ENCODE measurements at places on chromosomes 12 and 14.

DNA sequence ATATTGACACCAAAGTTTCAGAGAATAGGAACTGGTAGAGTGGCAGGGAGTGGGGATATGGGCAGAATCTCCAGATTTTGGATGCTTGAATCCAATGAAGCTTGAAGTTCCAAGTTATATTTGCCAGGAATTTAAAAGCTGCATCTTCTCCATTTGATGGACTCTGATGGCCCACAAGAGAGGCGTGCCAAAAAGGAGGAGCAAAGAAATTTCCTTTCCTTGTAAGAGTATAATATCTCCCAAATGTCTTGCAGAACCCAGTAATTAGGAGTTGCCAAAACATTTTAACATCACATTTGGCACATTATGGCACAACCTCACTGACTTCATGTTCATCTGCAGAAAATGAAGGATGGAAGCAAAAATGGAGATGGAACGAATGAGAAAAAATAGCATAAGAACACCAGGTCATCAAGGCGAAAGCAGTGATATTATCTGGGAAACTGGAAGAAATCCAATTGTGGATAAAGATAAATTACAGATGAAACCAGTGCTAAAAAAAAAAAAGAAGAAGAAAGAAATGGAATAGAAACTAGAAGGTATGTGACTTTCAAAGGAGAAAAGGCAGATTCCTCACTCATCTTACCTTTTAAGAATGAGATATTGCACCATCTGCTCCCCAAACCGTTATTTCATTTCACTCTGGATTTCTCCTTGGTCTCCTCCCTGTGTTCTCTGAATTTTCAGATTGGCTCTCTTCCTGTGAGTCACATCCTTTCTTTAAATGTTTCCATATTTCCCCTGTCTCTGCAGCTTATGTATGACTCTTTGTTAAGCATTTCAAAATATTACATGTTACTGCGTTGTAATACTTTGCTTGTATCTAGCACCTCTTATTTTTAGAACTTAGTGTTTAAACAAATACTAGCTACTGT, 13.5 kb upstream of the FLRT2 start:
- DNase-seq = no peak

DNA sequence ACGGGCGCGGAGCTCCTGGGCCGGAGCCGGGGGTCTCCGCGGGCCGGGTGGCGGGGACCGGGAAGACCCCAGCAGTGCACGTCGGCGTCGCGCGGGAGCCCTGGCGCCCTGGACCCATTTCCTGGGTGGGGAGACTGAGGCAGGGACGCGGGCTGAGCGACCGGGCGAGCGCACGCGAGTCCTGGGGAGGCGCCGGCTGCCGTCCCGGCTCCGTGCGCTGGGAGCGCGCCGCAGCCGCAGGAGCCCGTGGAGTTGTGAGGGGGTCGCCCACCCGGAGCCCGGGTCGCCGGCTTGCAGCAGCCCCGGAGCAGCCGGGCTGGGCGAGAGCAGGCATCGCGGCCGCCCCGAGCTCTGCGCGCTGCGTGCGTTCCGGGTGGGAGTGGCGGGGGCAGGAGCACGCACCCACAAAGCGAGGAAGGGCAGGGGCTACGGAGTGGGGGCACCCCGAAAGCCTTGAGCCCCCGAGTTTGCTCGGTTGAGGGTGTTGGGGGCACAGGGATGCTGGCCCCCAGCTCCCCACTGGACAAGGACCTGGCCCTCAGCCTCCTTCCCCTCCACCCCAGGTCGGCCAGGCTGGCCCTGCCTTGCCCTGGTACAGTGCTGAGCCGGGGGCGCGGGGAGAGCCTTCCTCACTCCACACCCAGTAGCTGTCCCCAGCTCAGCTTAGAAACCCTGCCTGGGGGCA, 620 bp downstream of the MMP17 start:
- DNase-seq = no peak

GRCh38 chr12:55982319-55982936, 8.6 kb downstream of the RAB5B start:
- no peak for DNase-seq

GRCh38 chr12:53251477-53252348, 16.4 kb upstream of the ESPL1 start:
- peak; percentile 64 for DNase-seq

GRCh38 chr12:130186651-130187268, 24.5 kb downstream of the FZD10 start:
- no peak for DNase-seq

DNA sequence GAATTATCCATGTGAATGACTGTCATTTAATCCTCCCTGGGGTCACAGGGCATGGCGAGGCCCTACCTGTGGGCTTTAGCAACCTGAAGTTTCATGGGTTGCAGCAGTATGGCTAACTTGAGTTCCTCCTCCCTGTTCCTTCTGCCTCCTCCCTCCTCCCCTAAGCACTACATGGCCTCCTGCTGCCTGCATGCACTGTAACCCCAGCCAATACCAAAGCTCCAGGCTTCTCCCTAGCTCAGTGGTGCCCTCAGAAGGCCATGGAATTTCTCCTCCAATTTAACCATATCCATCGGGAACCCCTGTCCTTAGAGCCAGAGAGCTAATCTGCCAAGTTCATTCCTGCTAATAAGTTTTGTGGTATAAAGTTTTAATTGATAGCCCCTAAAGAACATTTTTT, 95.1 kb downstream of the NT5DC3 start:
- DNase-seq = no peak

DNA sequence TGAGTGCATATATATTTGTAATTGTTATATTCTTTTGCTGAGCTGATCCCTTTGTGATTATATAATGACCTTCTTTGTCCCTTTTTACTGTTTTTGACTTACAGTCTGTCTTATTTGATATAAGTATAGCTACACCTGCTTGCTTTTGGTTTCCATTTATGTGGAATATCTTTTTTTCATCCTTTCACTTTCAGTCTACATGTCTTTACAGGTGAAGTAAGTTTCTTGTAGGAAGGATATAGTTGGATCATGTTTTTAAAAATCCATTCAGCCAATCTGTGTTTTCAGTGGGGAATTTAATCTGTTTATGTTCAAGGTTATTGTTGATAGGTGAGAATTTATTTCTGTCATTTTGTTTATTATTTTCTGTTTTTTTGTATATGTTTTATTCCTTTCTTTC, 12.1 kb downstream of the GZMH start:
- no peak for DNase-seq

- DNase-seq = no peak
These were observed 187.1 kb downstream of the TSPAN9 start for GRCh38 chr12:3263939-3264922.

- DNase-seq = no peak
These were observed 2.8 kb upstream of the PELI2 start for GRCh38 chr14:56115334-56115870.

DNA sequence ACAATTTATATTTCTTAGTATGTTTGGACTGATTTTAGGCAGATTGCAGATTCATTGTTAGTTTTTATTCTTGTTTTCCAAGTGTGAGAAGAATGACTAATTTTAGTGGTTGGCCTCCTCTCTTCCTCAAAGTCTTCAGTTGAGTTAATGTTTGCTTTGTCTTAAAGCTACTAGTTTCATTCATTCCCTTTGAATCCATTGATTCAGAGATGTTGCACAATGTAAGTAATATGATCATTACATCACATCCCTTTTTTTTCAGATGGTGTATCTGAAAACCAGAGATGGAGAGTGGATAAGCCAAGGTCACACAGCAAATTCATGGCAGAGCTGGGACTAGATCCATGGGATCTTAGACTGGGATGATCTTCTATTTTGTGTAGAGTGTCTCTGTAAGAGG, 577.5 kb downstream of the BCL11B start:
- DNase-seq = no peak

DNA sequence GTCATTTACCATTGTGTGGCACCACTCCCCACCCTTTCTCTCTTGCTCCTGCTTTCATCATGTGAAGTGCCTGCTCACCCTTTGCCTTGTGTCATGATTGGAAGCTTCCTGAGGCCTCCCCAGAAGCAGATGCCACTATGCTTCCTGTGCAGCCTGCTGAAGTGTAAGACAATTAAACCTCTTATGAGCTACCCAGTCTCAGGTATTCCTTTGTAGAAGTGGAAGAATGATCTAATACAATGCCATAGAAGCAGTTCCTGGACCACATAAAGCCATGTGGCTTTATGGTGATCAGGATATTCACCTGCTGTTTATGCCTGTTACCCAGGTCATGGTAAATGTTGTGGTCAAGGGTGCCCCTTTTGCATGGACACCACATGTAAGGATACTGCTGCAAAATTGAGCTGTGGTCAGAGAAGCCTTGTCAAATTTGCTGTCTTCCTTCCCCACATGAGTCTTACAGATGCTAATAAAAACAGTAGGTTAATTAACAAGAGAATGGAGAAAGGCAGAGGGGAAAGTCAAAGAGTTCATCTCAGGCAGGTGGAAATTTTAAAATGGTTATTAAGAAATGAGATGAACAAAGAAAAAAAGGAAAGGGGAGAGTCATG, 112.8 kb upstream of the IFNG-AS1 start:
- no peak for DNase-seq
